ENCODE measurements at places on chromosomes 13 and 19. TPM values are rescaled to one million over a fixed set of nuclear protein-coding genes. Genes with fewer than 3 reads are reported as not detected.

Gene C19orf18
- total RNA-seq = 0.09 TPM

Gene CTXN1
- 3.3 TPM for total RNA-seq

Gene MBD3L2B
- total RNA-seq = not detected

Gene CPB2
- total RNA-seq = not detected

Gene HPN
- not detected for total RNA-seq

Gene CYP4F2
- not detected for total RNA-seq

Gene ADGRE2
- total RNA-seq = not detected

Gene CCDC9
- 5.6 TPM for total RNA-seq

Gene PTPRS
- 19.4 TPM for total RNA-seq

Gene CLN5
- 22.1 TPM for total RNA-seq

Gene CRB3
- not detected for total RNA-seq

Gene PBX4
- not detected for total RNA-seq

Gene FFAR2
- total RNA-seq = not detected

Measured in endothelial cell of coronary artery (primary cell).